ENCODE measurements at places on chromosomes 7 and 10.

GRCh38 chr7:133081119-133081598 is 731 bp downstream of the CHCHD3 start:
- DNase-seq = peak; percentile 10

DNA sequence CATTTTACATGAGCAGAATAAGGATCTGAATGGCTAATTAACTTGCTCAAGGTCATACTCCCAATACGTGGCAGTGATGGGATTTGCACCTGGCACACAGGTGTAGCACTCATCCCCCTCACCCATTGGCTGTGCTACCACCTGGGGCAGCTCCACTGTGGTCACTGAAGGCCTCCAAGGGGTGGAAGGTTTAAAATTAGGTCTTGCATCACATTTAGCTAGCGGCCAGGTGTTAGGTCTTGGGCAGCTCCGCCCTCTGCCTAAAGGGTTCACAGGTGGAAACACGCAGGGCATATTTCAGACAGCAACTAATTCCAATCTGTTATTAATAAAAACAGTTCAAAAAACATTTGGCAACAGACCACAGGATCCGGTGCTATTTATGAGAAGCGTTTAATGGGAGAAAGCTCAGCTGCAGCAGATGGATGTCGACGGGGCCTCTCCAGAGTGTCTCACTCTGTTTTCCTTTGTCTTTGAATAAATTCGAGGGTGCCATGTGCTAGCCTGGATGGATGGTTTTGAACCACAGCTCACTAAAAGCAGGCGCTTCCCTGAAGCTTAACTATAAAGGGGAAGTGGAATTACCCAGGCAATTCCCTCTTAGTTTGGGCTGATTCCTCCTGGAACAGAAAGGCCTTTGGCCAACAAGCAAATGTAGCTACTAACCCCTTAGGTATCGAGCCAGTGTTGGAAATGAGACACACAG is 1017.6 kb downstream of the TYW1 start:
- no peak for DNase-seq

- DNase-seq = no peak
Observed at GRCh38 chr10:3500408-3500856, 284.6 kb downstream of the KLF6 start.

- DNase-seq = no peak
Observed at GRCh38 chr7:13563257-13563656, 426.2 kb downstream of the ETV1 start.
